ENCODE measurements at places on chromosomes 4 and X.

DNA sequence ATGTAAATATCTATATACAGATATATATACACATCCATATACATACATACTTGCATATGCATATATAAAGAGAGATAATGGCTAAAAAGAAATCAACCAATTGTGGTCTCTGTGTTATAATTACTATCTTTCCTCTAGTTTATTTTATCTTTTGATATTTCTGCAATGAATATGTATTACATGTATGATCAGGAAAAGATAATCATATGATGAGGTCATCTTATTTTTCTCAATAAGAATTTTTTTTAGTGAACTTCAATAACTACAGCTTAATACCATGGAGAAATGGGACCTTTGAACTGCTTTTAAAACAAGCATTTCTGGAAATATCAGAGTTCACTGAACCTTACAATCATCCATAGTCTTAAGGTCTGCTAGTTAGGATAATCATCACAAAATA lies 158.0 kb downstream of the HNRNPD start:
- H3K27me3 ChIP-seq = no peaks in the 10 kb centered on the region
- no peak overlapping the region for H3K27ac ChIP-seq
- H3K36me3 ChIP-seq = no peaks in the 10 kb centered on the region
- H3K4me3 ChIP-seq = no peak overlapping the region
- no peaks in the 10 kb centered on the region for H3K4me1 ChIP-seq

GRCh38 chrX:87299563-87300160 lies 217.9 kb upstream of the KLHL4 start:
- DNase-seq = peak; percentile 8
- no peaks in the 10 kb centered on the region for H3K27me3 ChIP-seq
- no peaks in the 10 kb centered on the region for H3K4me1 ChIP-seq
- no peaks in the 10 kb centered on the region for H3K36me3 ChIP-seq
- no peak overlapping the region for H3K27ac ChIP-seq

DNA sequence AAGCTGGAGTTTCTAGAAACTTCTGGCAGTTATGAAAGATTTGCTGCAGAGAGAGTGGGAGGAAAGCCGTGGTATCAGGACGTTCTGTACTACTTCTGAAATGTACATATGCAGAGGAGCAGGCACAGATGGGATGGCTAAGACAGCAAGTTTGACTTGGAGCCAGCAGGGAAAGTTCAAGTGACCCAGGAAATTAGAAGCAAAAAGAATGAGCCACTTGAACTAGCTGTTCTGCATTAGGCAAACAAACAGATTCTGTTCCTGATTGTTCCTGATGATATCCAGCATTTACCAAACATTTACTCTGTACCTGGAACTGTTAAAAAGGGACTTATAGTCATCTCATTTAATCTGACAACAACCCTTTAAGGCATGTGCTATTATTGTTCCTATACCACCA lies 41.4 kb upstream of the CXCL13 start:
- no peak overlapping the region for H3K4me3 ChIP-seq
- no peak for DNase-seq
- no peak overlapping the region for H3K27ac ChIP-seq

DNA sequence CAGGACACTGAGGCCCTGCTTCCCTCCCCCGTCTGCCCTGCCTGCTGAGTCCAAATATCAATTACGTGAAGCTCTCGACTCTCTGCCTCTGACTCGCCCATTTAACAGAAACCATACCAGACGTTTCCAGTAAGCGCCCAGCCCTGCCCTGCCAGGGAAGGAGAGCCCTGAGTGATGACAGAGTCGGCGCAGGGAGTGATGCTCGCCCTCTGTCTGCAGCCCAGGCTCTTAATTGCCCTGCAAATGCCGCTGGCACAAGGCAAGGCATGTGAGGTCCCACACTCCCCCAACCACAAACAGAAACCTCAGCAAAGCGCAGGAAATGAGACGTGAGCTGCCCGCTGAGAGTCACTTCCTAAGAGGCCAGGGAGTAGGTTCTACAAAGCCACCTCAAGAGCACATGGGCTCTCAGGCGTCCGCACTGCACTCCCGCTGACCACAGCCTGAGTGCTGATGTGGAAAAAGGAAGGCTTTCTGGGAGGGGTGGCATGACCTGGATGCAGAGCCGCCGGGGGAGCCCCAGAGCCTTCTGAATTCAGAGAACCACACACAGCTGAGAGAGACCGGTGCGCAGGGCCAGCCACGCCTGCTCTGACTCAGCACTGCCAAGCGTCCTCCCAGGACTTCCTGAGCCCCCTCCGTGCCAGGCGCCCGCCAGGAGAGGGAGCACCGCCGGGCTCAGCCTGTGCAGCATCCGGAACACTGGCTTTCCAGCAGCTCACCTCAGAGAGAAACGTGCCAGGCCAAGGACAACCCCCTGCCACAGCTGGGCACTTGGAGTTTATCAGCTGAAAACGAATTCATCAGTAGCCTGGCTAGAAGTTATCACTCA lies 5.3 kb downstream of the ZFYVE28 start:
- peak overlapping the region; percentile 7 for H3K27ac ChIP-seq
- H3K27me3 ChIP-seq = peaks cover 26% of the 10 kb centered on the region
- H3K4me3 ChIP-seq = peak overlapping the region; percentile 22
- H3K36me3 ChIP-seq = no peaks in the 10 kb centered on the region
- H3K4me1 ChIP-seq = peaks cover 15% of the 10 kb centered on the region

DNA sequence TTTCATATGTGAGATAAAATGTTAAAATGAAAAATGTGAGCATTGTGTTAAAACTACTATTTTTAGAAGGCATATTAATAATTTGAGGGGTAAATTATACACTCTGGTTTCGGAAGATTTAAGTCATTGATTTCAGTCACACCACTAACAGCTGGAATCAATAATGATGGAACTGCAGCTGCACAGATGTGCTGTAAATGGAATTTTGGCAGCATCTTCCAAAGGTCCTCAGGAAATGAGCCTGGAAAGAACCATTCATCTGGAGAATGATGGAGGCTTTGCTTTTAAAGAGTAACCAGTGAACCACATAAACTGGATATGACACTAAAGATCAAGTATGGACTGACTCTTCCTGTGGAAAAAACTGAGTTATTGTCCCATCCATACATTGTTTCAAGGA lies 759.0 kb upstream of the EPHA5 start:
- H3K27me3 ChIP-seq = no peaks in the 10 kb centered on the region
- H3K36me3 ChIP-seq = no peaks in the 10 kb centered on the region
- no peak overlapping the region for H3K27ac ChIP-seq
- H3K4me1 ChIP-seq = no peaks in the 10 kb centered on the region
- no peak for DNase-seq
- no peak overlapping the region for H3K4me3 ChIP-seq

DNA sequence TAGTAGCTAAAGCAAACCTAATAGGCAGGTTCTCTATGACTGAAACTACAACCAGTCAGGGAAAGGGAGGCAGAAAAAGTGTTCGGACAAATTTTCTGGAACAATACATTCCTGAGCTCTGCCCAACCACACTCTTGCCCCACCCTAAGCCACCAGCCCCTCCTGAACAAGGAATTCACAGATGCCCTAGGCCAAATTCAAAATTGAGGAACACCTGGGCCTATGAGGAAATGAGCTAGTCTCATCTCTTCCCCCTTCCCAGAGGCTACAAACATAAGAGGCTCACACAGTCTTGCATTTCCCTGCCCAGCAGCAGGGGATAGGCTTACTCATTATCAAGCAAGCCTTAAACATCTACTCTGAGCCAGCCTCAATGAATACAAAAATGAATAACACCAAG lies 284.7 kb downstream of the ZNF674 start:
- no peak overlapping the region for H3K27ac ChIP-seq
- no peaks in the 10 kb centered on the region for H3K36me3 ChIP-seq
- peaks cover 2% of the 10 kb centered on the region for H3K27me3 ChIP-seq

DNA sequence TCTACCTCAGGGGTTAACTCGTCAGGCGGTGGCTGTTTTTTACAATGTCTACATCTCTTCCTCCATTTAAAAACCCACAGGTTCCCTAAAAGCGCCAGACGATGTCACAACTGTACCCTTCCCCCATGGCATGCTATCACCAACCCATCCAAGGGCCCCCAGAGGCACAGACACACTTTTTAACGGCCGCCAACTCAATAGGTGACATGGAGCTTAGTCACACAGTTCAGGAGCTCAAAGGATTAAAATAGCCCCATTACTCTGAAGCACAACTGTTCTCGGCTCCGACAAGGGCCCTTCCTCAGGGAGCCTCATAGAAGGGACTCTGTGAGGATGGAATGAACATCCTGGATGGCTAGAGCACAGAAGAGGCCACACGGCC lies 12.4 kb downstream of the SH3KBP1 start:
- no peak overlapping the region for H3K27ac ChIP-seq
- H3K4me1 ChIP-seq = no peaks in the 10 kb centered on the region
- H3K36me3 ChIP-seq = no peaks in the 10 kb centered on the region
- no peaks in the 10 kb centered on the region for H3K27me3 ChIP-seq
- peak; percentile 34 for DNase-seq

GRCh38 chrX:16892504-16893362 lies 22.6 kb upstream of the RBBP7 start:
- H3K27me3 ChIP-seq = peaks cover 22% of the 10 kb centered on the region
- no peak overlapping the region for H3K4me3 ChIP-seq
- no peaks in the 10 kb centered on the region for H3K36me3 ChIP-seq
- no peak overlapping the region for H3K27ac ChIP-seq
- DNase-seq = peak; percentile 82

- H3K36me3 ChIP-seq = no peaks in the 10 kb centered on the region
- no peak overlapping the region for H3K27ac ChIP-seq
- H3K4me1 ChIP-seq = no peaks in the 10 kb centered on the region
- no peaks in the 10 kb centered on the region for H3K27me3 ChIP-seq
Measured at GRCh38 chrX:254630-255215, 26.5 kb upstream of the PLCXD1 start.

DNA sequence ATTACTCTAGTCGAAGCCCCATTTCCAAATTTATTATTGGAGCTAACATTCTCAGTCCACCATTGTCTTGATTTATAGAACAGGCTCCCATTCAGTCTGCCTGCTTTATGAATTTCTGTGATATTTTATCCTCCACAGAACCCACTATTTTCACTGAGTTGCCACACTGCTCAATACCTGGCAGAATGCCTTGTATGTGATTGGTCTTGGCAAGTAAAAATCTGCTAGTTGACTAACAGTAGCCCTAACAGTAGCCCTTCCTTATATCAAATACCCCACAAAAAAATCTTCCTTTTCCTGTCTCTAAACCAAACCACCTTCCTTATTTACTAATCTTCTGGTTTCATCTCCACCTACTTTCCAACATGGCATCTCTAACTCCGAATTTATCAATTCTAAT lies 82.6 kb downstream of the CHM start:
- no peak overlapping the region for H3K4me3 ChIP-seq
- no peak overlapping the region for H3K27ac ChIP-seq
- H3K27me3 ChIP-seq = no peaks in the 10 kb centered on the region

Measured in IMR-90 (cell line).